Breast epithelium (tissue), 4 donors: ENCODE measurements at places on chromosomes 3 and 15. TPM values are rescaled to one million over a fixed set of nuclear protein-coding genes. Genes with fewer than 3 reads are reported as not detected.

DNA sequence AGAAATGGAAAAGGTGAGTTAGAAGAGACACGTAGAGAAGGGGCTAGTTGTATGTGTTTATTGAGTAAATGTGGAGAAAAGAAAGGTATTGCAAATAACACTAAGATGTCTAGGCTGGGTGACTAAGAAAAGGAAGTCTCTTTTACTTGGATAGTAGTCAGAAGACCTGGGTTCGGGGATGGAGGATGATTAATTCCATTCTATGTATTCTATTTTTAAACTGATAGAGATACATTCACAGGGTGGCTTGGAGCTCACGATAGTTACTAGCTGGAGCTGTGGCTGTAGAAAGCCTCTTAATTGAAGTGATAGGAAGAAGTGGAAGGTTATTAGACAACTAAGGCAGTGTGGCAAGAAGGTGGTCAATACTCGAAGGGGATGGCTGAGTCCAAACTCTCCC is 65.9 kb upstream of the TNIK start:
- no peaks in the 10 kb centered on the region for H3K36me3 ChIP-seq
- no peaks in the 10 kb centered on the region for H3K4me1 ChIP-seq
- H3K27me3 ChIP-seq = no peaks in the 10 kb centered on the region
- no peak overlapping the region for H3K4me3 ChIP-seq
- DNase-seq = no peak

DNA sequence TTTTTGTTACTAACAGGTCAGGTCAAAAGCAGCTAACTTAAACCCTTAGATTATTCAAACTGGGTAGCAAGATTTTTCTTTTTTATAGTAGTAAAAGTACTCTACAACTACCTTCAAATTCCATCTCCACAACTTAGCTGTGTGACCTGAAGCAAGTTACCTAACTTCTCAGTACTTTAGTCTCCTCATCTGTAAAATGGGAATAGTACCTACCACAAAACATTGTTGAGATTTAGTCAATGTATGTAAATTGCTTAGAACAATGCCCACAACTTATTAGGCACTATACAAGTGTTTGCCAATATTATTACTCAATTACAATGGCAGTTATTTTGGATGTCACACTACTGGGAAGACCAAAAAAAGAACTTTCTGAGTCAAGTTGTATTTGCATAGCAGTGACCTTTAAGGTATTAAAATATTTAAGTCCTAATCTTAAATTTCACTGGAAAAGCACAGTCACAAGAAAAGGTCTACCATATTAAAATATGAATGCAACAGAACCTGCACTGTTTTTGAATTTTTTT is 2.9 kb downstream of the TASOR start:
- H3K27ac ChIP-seq = no peak overlapping the region
- no peaks in the 10 kb centered on the region for H3K27me3 ChIP-seq
- H3K4me1 ChIP-seq = no peaks in the 10 kb centered on the region

DNA sequence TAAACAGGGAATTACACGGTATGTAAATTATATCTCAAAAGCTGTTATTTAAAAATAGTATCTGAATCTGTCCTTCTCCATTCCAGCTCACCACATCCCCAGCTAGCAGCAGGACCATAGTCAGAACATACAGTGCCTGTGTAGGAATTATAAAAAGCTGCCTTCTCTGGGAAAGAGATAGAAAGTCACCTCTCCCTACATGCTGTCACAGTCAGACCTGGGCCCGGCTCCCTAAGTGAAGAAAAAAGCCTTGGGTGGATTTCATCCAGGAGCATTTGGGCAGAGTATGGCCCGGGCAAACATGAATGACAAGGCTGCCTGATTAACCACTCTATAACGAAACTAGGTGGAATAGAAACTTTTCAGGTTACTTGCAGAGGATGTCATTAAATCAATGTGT is 144.1 kb downstream of the CNTN3 start:
- no peak overlapping the region for H3K27ac ChIP-seq
- no peak for DNase-seq
- no peaks in the 10 kb centered on the region for H3K27me3 ChIP-seq
- H3K36me3 ChIP-seq = no peaks in the 10 kb centered on the region
- no peak overlapping the region for H3K4me3 ChIP-seq

- H3K27me3 ChIP-seq = no peaks in the 10 kb centered on the region
- no peak overlapping the region for H3K4me3 ChIP-seq
- H3K4me1 ChIP-seq = no peaks in the 10 kb centered on the region
- DNase-seq = no peak
- no peaks in the 10 kb centered on the region for H3K36me3 ChIP-seq
- H3K27ac ChIP-seq = no peak overlapping the region
Observed at GRCh38 chr15:65822316-65822715, 30.2 kb upstream of the DENND4A start.

GRCh38 chr15:101307897-101308603 is 13.0 kb upstream of the SNRPA1 start:
- H3K4me3 ChIP-seq = no peak overlapping the region
- H3K27ac ChIP-seq = no peak overlapping the region
- DNase-seq = no peak

Gene FBXO22
- total RNA-seq = 12.8 TPM

- no peak overlapping the region for H3K27ac ChIP-seq
- H3K4me3 ChIP-seq = no peak overlapping the region
- H3K36me3 ChIP-seq = no peaks in the 10 kb centered on the region
- no peaks in the 10 kb centered on the region for H3K4me1 ChIP-seq
- no peak for DNase-seq
- no peaks in the 10 kb centered on the region for H3K27me3 ChIP-seq
Observed at GRCh38 chr3:175193815-175194518, 334.8 kb downstream of the NAALADL2 start.

Gene CIP2A
- total RNA-seq = 2.0 TPM

- no peak overlapping the region for H3K27ac ChIP-seq
- H3K4me3 ChIP-seq = no peak overlapping the region
- H3K36me3 ChIP-seq = no peaks in the 10 kb centered on the region
- H3K27me3 ChIP-seq = no peaks in the 10 kb centered on the region
- DNase-seq = no peak
Observed at GRCh38 chr3:135736740-135737139, 228.8 kb upstream of the PPP2R3A start.

DNA sequence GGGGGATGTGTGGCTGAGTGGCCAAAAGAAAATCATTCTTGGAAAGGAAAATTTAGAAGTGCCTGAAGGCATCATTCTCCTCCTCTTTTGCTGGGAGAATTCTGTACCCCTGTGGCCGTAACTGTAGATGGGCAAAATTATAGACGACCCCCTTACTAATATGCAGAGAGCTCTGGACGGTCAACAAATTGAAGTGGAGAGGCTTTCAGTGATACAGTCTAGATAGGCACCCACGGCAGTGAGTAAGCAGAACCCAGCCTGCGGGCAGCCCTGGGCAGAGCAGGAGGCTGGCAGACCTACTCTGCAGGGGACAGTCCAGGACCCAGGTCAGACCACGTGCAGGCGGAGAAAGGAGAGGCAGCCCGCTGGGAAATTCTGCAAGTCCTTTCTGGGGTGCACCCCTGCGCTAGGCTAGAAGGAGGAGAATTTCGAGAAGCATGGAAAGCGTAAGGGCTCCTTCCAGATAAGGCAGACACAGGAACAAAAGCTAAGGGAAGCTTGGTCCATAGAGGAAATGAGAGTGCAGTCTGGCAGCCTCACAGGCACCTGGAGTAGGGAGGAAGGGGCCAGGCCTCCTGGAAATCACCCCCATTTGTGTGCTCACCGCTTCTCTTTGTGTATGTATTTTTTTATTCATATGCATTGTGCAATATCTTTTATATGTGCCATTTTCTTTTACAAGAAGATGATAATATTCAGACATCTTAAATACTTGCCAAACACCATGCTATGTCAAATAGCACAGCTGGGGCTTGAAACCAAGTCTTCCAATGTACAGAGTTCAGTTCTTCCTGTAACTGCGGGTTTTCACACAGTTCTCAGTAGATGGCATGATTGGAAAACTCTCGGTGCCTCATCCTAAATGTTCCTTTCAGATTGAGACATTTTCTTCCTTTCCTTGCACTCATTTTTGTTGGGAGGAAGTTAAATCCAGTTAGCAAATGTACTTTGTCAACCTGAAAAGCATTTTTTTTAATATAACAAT is 40.2 kb downstream of the LRRK1 start:
- H3K4me3 ChIP-seq = no peak overlapping the region
- no peaks in the 10 kb centered on the region for H3K27me3 ChIP-seq

- no peak for DNase-seq
- H3K36me3 ChIP-seq = no peaks in the 10 kb centered on the region
- H3K4me1 ChIP-seq = no peaks in the 10 kb centered on the region
Observed at GRCh38 chr3:143884861-143885260, 36.6 kb upstream of the SLC9A9 start.

- H3K36me3 ChIP-seq = no peaks in the 10 kb centered on the region
- no peaks in the 10 kb centered on the region for H3K27me3 ChIP-seq
- H3K4me3 ChIP-seq = no peak overlapping the region
- H3K4me1 ChIP-seq = no peaks in the 10 kb centered on the region
- no peak overlapping the region for H3K27ac ChIP-seq
- DNase-seq = no peak
Observed at GRCh38 chr3:85185495-85185894, 226.7 kb downstream of the CADM2 start.

GRCh38 chr15:90957031-90957790 is 2.5 kb downstream of the RCCD1 start:
- H3K27me3 ChIP-seq = no peaks in the 10 kb centered on the region
- DNase-seq = peak; percentile 51
- H3K36me3 ChIP-seq = peaks cover 8% of the 10 kb centered on the region
- H3K4me3 ChIP-seq = peak overlapping the region; percentile 68
- H3K27ac ChIP-seq = peak overlapping the region; percentile 53
- H3K4me1 ChIP-seq = peaks cover 3% of the 10 kb centered on the region

Gene SLC22A14
- total RNA-seq = 0.29 TPM

DNA sequence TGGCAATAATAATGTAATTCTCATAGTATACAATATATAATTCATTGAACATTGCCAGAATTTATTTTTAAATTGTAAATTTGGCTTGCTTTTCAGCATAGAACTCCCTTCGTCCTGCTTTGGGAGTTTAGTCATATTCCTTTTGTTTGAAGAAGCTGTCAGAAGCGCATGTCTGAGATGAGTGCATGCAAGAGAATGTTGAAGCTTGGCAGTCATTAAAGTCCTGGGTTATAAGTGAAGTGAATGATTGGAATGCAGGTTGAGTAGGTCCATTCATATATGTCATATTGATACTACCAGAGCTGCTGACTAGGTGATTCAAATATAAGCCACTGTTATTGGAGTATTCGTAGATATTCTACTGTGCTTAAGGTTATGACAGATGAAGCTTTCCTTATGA is 243.6 kb upstream of the MDFIC2 start:
- H3K27me3 ChIP-seq = no peaks in the 10 kb centered on the region
- no peak for DNase-seq
- no peaks in the 10 kb centered on the region for H3K36me3 ChIP-seq
- H3K4me3 ChIP-seq = no peak overlapping the region
- no peak overlapping the region for H3K27ac ChIP-seq

Gene GOLGA6A
- total RNA-seq = not detected

- H3K36me3 ChIP-seq = no peaks in the 10 kb centered on the region
- no peak overlapping the region for H3K4me3 ChIP-seq
Observed at GRCh38 chr3:31481697-31482096, 51.0 kb upstream of the STT3B start.

GRCh38 chr3:184842433-184842832 is 30.5 kb downstream of the VPS8 start:
- H3K27ac ChIP-seq = no peak overlapping the region
- H3K4me1 ChIP-seq = no peaks in the 10 kb centered on the region
- H3K36me3 ChIP-seq = no peaks in the 10 kb centered on the region
- H3K27me3 ChIP-seq = no peaks in the 10 kb centered on the region
- H3K4me3 ChIP-seq = no peak overlapping the region

GRCh38 chr15:89695198-89695597 is 4.6 kb downstream of the WDR93 start:
- no peaks in the 10 kb centered on the region for H3K4me1 ChIP-seq
- no peaks in the 10 kb centered on the region for H3K27me3 ChIP-seq
- H3K36me3 ChIP-seq = no peaks in the 10 kb centered on the region

DNA sequence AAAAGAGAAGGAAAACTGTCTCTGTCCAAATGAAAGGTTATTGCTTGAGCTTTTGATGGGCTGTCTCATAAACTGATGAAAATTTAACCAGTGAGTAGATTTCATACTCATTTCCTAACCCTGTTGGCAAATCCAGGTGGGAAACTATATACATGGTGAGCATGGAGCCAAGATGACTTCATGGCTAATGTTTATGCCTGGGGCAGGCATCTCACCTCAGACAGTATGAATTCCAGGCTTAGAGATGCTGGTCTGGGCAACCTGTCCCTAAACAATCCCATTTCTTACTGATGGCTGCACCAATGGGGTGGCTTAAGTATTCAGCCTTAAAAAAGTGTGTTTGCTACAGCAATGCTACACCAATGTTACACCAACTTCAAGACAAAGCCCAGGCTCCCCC is 58.1 kb downstream of the SLTM start:
- H3K4me3 ChIP-seq = no peak overlapping the region
- no peak overlapping the region for H3K27ac ChIP-seq
- DNase-seq = no peak
- H3K4me1 ChIP-seq = no peaks in the 10 kb centered on the region
- no peaks in the 10 kb centered on the region for H3K36me3 ChIP-seq
- no peaks in the 10 kb centered on the region for H3K27me3 ChIP-seq

Gene UBE2E2
- 59.7 TPM for total RNA-seq

- H3K4me1 ChIP-seq = no peaks in the 10 kb centered on the region
- no peaks in the 10 kb centered on the region for H3K27me3 ChIP-seq
- no peaks in the 10 kb centered on the region for H3K36me3 ChIP-seq
- no peak overlapping the region for H3K27ac ChIP-seq
- no peak for DNase-seq
Observed at GRCh38 chr15:84668221-84668982, 10.4 kb upstream of the NMB start.

Gene PLD1
- 24.9 TPM for total RNA-seq

Gene CCR9
- total RNA-seq = not detected

DNA sequence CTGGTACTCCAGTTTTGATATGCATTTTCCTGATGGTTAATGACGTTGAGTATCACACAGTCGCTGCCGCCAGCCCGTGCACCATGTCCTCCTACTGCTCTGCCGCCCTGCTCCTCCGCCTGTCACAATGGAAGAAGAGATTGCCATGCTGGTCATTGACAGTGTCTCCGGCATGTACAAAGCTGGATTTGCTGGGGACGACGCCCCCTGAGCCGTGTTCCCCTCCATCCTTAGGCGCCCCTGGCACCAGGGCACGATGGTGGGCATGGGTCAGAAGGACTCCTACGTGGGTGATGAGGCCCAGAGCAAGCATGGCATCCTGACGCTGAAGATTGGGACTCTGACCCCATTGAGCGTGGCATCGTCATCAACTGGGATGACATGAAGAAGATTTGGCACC is 65.9 kb downstream of the SYN2 start:
- no peak for DNase-seq
- no peak overlapping the region for H3K4me3 ChIP-seq
- no peak overlapping the region for H3K27ac ChIP-seq
- H3K4me1 ChIP-seq = no peaks in the 10 kb centered on the region
- no peaks in the 10 kb centered on the region for H3K36me3 ChIP-seq

Gene ZDHHC23
- 9.2 TPM for total RNA-seq

- no peak for DNase-seq
- H3K4me3 ChIP-seq = no peak overlapping the region
- no peaks in the 10 kb centered on the region for H3K4me1 ChIP-seq
- H3K27ac ChIP-seq = no peak overlapping the region
Observed at GRCh38 chr3:165744025-165744424, 93.2 kb downstream of the BCHE start.

GRCh38 chr3:58529516-58530353 is 7.3 kb downstream of the ACOX2 start:
- H3K27me3 ChIP-seq = no peaks in the 10 kb centered on the region
- H3K27ac ChIP-seq = no peak overlapping the region
- no peaks in the 10 kb centered on the region for H3K36me3 ChIP-seq
- DNase-seq = no peak
- no peak overlapping the region for H3K4me3 ChIP-seq
- H3K4me1 ChIP-seq = no peaks in the 10 kb centered on the region
